ENCODE measurements at places on chromosomes 6 and 20.
A peak's percentile ranks its signal among the peaks of the same experiment; 100 is the strongest.

GRCh38 chr20:57070296-57070695, 196.1 kb downstream of the BMP7 start:
- DNase-seq, result no peak

- no peak for DNase-seq
Measured at GRCh38 chr20:46354207-46354555, 45.9 kb upstream of the CDH22 start.

- DNase-seq, result no peak
Measured at GRCh38 chr20:50320005-50320900, 129.6 kb downstream of the CEBPB start.

- no peak for DNase-seq
Measured at GRCh38 chr6:78615430-78615904, 251.9 kb upstream of the IRAK1BP1 start.

DNA sequence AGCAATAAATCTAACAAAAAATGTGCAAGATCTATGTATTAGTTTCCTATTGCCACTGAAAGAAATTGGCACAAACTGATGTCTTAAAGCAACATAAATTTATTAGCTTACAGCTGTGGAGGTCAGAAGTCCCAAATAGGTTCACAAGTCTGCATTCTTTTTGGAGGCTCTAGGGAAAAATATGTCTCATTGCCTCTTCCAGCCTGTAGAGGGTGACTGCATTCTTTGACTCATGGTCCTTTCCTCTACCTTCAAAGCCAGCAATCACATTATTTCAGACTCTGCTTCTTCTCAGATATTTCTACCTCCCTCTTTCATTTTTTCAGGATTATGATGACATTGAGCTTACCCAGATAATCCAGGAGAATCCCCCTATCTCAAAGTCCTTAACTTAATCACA, 1531.1 kb downstream of the KHDRBS2 start:
- no peak for DNase-seq

- peak; percentile 1 for DNase-seq
Measured at GRCh38 chr20:56974499-56975250, 291.8 kb downstream of the BMP7 start.

- DNase-seq, result no peak
Measured at GRCh38 chr20:39083761-39084160, 121.6 kb downstream of the DHX35 start.

DNA sequence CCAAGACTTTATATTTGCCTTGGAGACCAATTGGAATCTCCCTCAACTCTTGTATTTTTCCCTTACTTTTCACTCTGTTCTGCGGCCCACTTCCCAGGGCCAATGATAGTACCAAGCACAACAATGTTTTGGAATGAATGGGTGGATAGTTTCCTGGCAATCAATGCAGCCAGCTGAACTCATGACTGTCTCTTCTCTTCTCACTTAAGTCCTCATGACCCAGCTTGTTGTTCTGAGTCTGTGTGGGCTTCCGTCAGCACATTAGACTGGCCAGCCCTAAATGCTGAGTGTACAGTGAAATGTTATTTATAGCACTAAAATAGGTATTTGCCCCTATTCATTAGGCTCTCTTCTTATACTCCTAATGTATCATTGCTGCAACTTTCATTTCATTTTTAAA, 5.6 kb upstream of the MBOAT1 start:
- DNase-seq, result no peak

- no peak for DNase-seq
Measured at GRCh38 chr6:19297880-19298279, 539.3 kb upstream of the ID4 start.

- DNase-seq, result no peak
Measured at GRCh38 chr6:147744012-147744411, 235.5 kb downstream of the SAMD5 start.

DNA sequence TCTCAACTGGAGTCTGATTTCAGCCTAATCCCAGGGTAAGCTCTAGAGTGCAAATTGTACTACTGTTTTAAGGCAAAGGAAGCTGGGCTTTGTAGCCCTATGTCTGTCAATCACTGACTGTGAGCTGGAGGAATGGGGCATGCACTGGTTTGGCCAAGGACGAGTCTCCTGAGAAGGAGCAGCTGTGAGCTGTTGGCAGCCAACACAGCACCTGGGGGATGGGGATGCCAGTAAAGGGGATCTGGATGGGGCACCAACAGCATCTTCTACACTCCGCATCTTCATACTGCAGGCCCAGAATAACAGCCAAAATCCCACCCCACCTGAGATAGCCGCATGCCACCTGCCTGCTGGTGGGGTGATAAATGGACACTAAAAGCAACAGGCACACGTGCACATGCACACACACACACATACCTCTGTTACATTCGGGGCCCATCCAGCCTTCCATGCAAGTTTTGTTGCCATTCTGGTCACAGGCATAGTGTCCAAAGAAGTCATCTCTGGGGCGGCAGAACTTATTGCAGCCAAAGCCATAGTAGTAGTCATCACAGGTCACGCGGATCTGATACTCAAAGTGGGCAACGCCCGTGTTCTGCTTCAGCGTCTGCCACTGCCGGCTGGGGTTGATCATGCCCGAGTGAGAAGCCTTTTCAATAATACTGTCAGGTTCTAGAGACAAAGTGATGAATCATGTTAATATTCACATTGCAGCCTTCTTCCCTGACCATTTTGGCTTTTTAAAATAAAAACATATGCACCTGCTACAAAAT, 15.6 kb downstream of the JAG1 start:
- no peak for DNase-seq

- peak; percentile 76 for DNase-seq
Measured at GRCh38 chr20:4026093-4026601, 10.8 kb upstream of the RNF24 start.

GRCh38 chr6:13284646-13285045, 43.7 kb downstream of the TBC1D7 start:
- DNase-seq, result no peak

DNA sequence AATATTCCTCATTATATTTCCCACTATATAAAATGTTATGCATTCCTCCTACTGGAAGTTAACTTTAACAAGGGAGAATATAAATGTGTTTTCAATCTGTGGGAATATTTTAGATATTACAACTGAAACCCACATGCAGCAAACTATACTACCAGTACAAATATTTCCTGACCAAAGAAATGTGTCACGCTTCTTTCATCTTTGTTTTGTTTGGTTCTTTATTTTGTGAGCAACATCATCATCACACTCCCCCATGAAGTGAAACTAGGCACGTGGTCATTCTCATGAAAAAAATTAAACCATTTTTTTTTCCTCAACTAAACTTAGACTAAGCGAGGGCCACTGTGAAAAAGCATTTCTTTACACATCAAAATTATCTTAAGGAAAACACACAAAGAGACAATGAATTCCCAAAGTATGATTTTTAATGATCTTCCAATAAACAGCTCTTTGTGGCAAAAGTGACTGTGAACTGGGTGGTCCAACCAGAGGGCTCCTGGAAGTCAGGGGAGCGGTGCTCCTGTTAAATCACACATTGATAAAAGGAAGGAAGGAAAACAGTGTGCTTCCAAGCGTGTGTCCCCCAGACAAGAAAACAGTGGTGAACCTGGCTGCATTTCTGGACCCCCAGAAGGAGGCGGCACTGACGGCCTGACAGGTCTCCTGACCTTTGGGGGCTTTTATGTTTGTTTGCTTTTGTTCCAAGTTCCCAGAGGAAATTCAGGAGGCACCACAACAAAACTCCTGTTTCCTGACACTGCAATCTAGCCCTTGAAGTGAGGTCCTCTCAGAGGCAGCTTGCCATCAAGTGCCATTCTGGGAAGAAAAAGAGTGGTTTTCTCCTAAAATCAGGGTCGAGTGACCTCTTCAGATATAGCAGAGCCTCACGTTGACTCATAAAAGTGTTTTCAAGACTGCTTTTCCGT, 166.8 kb upstream of the FOXQ1 start:
- DNase-seq, result peak; percentile 10

DNA sequence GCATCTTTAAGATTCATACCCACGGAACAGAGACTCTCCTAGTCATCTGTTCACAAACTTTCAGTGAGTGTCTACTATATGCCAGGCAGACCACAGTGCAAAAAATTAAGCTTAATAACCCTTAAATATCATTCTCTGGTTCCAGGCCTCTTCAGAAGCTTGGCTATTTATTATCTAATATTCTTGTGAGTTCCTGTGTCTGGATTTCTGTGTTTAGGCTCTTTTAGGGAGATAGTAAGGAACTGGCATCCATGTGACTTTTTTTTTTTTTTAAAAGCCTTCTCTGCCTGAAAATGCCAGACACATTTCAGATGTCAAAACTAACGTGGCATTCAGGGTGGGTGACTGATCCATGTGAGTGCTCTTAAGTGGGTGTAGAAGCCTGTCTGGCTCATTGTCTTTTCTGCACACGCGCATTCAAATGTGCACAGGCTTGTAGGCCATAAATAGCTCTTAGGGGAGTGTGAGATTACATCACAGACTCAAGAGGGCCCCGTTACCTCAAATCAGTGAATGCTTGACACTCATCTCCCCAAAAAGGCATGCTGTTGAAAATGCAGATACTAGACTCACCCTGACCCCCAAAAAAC, 141.9 kb downstream of the GMPR start:
- no peak for DNase-seq

- no peak for DNase-seq
Measured at GRCh38 chr20:47782076-47782475, 3.2 kb downstream of the SULF2 start.

- no peak for DNase-seq
Measured at GRCh38 chr6:142906945-142907470, 38.0 kb downstream of the HIVEP2 start.

GRCh38 chr6:136347847-136348246, 58.2 kb upstream of the BCLAF1 start:
- no peak for DNase-seq

GRCh38 chr6:135449246-135449645, 48.3 kb downstream of the AHI1 start:
- DNase-seq, result no peak

- DNase-seq, result no peak
Measured at GRCh38 chr20:49320460-49320859, 42.6 kb upstream of the ZNFX1 start.

GRCh38 chr6:75201021-75201420, 4.8 kb downstream of the COL12A1 start:
- DNase-seq, result no peak

DNA sequence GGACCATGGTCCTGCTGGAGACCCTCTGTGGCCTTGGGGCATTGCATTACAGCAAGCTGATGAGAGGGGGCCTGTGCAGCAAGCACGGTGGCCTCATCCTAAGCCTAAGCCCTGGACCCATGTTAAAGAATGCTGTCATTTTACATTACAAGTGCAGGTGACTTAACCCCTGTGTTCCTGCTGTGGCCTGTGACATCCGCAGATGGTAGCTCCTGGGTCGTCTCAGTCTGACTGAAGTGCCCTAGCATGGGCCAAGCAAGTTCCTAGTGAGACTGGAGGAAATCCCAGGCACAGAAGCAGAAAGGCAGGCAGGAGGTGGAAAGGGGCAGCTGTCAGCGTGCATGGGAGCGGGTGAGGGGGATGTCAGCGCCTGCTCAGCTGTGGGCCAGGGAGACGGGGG, 252.4 kb downstream of the FNDC1 start:
- DNase-seq, result no peak

DNA sequence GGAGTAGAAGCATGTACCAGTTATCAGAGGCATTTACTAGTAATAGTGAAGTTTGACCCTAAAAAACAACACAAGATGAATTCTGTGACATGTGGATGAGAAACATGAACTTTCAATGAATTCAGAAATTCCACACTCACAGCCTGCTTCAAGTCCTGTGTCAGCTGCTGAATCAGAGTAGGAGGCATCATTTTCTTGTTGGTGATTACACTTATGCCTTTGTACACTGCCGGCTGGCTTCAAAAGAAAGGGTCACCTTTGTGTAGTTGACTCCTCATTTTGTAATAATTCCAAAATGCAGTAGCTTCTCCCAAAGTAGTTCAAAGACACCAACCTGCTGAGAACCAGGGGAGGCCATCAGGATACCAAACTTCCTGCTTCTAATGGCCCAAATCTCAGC, 165.5 kb downstream of the BACH2 start:
- DNase-seq, result no peak
